ENCODE measurements at places on chromosomes 1 and 21.
A peak's percentile ranks its signal among the peaks of the same experiment; 100 is the strongest.

DNA sequence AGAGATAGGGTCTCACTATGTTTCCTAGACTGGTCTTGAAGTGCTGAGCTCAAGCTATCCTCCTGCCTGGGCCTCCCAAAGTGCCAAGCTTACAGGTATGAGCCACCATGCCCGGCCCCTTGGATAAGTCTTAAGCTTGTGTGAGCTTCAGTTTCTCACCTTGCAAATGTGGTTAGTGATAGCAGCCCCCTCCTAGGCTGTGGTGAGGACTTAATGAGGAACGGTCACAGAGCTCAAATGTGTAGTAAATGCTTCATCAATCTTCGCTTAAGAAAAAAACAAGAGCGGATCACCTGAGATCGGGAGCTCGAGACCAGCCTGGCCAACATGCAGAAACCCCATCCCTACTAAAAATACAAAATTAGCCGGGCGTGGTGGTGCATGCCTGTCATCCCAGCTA is 3.0 kb downstream of the CNR2 start:
- no peak for DNase-seq

GRCh38 chr1:184792450-184792969 is 37.9 kb upstream of the EDEM3 start:
- DNase-seq = no peak

DNA sequence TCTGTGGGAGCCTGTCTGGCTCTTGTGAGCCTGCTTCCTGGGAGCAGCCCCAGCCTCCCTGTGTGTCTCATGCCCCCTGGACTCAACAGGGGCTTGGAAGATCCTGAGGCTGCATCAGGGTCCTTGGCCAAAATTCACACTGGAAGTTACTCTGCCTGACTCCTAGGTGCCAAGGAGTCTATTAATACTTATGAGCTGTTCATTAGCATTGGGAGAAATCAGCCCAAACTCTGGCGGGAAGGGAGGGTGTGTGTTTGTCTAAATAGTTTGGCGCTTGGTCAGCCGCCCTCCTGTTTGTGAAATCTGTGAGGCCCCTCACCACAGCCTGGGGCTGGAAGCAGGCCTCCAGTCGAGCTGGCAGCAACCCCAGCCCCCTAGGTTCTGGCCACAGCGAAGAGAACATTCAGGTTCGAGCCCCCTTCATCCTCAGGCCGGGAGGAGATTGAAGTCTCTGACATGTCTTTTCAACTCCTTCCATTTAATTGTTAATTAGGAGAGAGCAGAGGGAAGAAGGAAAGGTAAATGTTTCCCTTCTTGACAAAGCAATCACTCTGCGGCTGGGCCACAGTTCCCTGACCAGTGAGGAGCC is 82.1 kb upstream of the F3 start:
- DNase-seq = no peak

DNA sequence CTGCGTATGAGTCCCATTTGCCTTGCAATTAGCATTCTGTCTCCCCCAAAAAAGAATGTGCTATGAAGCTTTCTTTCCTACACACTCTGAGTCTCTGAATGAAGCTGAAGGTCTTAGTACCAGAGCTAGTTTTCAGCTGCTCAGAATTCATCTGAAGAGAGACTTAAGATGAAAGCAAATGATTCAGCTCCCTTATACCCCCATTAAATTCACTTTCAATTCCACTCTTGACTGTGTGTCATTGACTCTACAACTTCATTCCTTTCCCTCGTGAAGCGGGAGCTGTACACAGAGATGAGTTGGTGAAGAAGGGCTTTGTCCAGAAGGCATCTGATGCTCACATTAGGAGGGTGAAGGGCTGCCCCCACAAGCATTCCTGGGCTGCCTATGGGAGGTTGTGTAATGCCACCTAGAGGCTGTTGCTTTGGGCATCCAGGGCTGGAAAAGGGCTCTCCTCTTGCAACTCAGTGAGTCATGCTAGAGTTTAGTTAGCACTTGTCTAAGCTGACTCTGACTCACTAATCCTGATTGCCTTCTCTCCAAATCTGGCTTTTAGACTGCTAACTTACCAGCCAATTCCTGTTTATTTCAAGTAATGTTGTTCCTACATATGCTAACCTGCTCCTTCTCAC is 1.8 kb downstream of the SPRR1B start:
- no peak for DNase-seq

DNA sequence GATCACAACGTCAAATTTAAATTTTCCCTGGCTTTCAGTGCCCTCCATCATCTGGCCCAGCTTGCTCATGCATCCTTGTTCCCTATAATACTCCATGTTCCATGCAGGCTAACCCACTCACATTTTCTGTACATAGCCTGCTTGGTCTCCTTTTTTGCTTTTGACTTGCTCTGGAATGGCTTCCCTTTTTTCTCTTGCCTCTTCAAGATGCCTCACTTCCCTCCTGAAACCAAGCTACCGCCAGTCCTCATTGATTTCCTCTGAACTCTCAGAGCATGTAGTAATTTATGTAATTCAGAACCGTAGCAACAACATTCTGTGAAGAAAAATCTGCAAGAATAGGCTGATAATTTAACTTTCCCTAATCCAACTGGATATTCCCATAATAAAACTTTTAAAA is 10.3 kb downstream of the CAP1 start:
- no peak for DNase-seq

GRCh38 chr1:162649583-162649982 is 17.3 kb downstream of the DDR2 start:
- no peak for DNase-seq

DNA sequence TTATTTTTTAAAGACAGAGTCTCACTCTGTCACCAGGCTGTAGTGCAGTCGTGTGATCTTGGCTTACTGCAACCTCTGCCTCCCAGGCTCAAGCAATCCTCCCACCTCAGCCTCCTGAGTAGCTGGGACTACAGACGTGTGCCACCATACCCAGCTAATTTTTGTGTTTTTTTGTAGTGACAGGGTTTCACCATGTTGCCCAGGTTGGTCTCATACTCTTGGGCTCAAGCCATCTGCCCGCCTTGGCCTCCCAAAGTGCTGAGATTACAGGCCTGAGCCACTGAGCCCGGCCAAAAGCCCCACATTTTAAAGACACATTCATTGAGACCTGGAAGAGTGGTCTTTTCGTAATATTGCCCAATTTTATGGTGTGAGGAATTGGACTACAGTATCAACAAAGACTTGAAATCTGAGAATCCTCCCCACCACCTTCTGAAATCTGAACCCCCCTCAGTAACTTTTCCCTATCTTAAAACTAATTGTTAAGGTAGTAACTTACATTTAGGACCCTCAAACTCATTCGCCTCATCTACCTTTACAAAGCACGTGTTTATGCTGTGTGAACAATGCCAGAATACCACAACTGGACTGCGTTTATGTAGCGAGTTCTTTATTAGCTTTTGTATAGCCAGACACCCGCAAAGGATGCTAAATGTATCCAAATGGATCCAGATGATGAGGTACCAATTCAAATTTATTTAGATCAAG is 2.7 kb downstream of the ERRFI1 start:
- no peak for DNase-seq

DNA sequence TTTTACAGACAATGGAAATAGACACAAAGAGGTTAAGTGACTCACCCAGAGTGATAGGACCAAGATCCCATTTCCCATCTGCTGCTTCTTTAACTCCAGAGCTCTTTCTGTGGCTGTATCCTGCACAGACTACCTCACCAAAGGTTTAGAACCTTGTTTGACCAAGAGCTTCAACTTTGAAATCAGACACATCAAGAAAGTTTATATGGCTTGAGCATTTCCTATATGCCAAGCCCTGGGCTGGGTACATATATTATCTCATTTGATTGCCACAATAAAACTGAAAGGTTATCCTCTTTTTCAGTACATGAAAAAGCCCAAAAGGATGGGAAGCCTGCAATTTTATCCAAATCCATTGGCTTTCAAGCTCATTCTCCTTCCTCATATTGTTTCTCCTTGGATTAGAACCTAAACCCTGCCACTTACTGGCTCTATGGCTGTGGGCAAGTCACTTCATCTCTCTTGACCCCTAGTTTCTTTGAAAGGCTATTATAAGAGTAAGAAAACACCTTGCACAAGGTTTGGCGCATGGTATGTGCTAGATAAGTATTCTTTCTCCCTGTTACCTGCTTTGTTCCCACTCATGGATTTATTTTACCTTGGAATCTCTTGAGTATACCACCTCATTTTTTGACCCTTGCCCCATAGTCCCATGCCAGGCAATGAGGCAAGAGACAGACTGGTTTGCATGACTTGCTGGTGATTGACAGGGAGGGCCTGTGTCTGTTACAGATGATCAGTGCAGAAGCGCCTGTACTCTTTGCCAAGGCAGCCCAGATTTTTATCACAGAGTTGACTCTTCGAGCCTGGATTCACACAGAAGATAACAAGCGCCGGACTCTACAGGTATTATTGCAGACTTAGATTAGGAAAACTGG is 34.5 kb upstream of the KCNQ4 start:
- DNase-seq = no peak

DNA sequence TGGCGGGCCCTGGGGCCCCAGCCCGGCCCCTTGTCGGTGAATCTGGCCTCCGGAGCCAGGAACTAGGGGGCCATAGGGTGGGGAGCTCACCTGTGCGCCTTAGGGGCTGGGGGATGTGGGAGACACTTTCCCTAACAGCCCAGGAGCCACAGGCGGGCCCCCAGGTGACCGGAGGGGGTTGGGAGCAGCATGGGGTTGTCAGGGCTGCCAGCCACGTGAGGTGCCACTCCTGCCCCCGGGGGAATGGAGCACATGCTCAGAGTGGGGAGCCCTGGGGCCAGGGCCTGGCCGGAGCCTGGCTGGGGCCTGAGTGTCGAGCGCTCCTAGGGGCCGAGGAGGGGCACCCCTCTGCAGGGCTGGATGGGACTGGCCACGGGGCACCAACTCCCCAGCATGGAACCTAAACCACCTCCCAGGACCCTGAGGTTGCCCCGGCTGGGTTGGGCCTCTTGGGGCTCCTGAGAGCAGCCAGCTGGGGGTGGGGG is 19.9 kb downstream of the PRXL2B start:
- no peak for DNase-seq

DNA sequence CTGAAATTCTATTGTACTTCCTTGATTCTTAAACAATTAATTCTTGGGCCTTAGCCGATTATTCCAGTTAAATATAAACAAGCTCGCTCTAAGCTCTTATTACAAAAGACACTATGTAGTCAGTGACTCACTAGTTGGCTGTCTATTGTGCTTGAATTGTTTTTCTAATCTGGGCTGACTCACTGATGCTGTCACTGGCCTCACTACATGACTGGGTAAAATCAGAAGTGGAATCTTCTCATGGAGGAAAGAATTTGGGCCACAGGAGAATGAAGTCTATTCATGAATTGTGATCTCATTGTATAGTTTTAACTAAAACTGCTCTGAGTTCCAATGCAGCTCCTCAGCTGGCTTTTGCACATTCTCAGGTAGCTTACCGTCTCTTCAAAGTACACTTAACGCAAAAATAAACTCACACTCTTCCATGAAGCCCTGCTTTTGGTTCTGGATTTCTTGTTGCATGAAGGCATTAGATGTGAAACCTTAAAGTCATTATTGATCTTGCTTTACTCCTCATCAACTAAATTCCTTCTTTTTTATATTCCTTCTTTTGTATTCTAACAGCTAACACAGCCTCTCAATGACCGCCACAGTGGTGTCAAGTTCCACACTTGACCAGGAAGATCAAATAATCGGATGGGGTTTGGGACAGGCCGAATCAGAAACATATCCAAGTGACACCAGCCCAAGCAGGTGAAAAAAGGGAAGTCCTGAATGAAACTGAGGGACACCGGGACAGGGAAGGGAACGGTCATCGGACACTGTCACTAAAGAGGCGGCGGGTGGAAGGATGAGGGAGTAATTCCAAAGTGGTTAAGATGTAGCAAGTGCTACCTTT is 80.9 kb upstream of the LBR start:
- no peak for DNase-seq

DNA sequence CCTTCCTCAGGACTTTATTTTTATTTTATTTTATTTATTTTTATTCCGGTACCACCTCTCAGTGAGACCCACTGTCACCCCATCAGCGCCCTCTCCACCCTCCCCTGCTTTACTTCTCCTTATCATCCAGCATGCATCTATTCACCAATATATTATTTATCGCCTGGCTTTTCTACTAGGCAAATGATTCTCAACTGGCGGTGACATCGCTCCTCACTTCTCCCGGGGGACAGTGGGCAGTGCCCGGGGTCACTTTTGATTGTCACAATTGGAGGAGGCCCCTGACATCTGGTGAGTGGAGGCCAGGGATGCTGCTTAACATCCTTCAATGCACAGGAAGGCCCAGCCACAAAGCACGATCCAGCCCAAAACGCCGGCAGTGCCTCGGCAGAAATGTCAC is 138.7 kb downstream of the ETS2 start:
- DNase-seq = no peak

DNA sequence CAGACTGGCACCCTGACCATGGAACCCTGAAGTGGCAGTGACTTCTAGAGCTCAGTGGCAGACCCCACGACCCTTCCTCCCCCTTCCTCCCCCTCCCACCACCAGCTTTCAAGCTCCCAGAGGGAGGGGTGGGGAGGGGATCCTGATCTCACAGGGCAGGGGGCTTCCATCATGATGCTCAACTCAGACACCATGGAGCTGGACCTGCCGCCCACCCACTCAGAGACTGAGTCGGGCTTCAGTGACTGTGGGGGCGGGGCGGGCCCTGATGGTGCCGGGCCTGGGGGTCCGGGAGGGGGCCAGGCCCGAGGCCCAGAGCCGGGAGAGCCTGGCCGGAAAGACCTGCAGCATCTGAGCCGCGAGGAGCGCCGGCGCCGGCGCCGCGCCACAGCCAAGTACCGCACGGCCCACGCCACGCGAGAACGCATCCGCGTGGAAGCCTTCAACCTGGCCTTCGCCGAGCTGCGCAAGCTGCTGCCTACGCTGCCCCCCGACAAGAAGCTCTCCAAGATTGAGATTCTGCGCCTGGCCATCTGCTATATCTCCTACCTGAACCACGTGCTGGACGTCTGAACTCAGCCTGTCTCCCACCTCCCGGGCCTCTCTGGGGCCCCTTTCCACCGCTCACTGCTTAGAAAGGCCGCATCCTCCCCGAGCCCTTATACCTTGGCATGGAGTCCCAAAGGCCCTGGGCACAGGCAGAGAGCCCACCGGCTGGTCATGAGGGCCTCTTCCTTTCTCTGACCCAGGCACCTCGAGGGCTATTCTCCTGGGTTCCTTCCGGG is 3.9 kb downstream of the NHLH1 start:
- DNase-seq = no peak

DNA sequence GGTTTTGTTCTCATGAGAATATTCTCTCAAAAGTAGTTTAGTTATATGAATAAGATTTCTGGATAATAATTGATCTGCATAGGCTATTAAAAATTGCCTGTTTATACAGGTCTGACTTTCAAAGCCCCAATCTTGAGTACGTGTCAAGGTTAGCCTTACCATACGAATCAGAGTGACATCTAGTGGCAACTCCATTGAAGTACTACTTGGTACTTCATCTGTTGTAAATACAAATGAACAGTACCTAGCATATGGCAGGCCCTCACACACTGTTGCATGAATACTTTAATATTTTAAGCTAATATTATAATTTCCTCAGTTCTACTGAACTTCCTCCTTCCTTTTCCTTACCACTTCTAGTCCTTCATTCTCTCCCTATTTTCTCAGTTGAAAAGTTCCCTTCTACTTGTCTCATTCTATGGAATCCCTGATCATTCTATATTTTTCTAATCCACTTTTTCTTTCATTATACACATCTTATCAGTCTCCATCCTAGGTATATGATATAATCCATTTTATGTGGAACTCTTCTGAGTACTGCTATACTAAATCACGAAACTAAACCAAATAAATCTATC is 101.2 kb downstream of the AKT3 start:
- DNase-seq = peak; percentile 74
